ENCODE measurements at places on chromosomes 5 and 9. TPM values are rescaled to one million over a fixed set of nuclear protein-coding genes. Genes with fewer than 3 reads are reported as not detected.

DNA sequence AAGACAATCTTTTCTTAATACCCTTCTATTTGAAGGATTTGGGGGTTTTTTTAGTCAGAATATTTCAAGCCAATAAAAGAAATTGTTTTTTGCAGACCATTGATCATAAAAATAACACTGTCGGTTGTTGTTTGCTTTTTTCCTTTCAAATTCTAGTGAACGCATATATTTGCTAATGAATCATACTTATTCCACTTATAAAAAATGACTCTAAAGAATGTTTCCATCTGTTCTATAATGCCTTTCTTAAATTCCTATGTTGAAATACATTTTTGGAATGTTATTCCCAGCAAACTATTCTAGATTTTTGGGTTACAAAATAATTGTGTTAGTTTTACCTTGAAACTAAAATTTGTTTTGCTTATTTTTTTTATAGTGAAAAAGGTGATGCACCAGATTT, 32.2 kb downstream of the CWC27 start:
- H3K27me3 ChIP-seq, result no peaks in the 10 kb centered on the region
- H3K27ac ChIP-seq, result no peak overlapping the region
- H3K36me3 ChIP-seq, result peaks cover 10% of the 10 kb centered on the region

DNA sequence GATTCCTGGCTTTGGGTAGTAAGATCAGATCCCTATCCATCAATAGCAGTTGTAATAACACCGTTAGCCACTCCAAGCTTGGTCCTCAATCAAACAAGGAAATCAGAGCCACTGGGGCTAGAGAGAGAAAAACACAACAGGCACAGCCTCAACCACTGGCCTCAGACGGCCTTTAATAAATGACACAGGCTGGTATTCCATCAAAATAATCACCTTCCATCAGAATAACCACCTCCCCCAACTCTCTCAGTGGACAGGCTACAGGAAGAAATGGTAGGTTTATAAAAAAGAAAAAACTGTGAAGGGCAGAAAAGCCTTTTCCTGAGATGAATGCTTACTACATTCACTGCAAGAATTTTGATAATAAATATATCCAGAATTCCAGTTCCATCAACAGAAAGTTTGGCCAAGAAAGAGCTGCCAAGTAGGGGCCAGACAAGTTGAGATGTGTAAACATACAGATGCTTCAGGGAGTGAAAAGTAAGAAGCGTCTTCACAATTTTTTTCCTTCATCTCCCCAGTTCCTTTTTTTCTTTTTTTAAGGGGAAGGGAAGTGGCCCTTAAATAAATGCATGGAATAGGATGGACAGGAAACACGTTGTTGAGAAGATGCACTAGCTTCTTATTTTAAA, 5.5 kb downstream of the FOXD1 start:
- H3K4me1 ChIP-seq, result peaks cover 14% of the 10 kb centered on the region
- H3K36me3 ChIP-seq, result no peaks in the 10 kb centered on the region
- H3K27me3 ChIP-seq, result peaks cover 61% of the 10 kb centered on the region
- no peak for DNase-seq
- no peak overlapping the region for H3K27ac ChIP-seq
- no peak overlapping the region for H3K4me3 ChIP-seq

Gene ST6GALNAC6
- 97.5 TPM for total RNA-seq

GRCh38 chr5:128541385-128541784, 3.3 kb upstream of the FBN2 start:
- DNase-seq, result no peak
- peaks cover 26% of the 10 kb centered on the region for H3K27me3 ChIP-seq
- no peak overlapping the region for H3K4me3 ChIP-seq
- H3K27ac ChIP-seq, result no peak overlapping the region
- H3K4me1 ChIP-seq, result no peaks in the 10 kb centered on the region
- no peaks in the 10 kb centered on the region for H3K36me3 ChIP-seq

- no peak overlapping the region for H3K27ac ChIP-seq
- DNase-seq, result peak; percentile 33
- no peak overlapping the region for H3K4me3 ChIP-seq
Observed at GRCh38 chr9:133715866-133716563, 22.1 kb downstream of the SARDH start.

Gene FBP1
- total RNA-seq, result 3.6 TPM

GRCh38 chr9:34691936-34692315, 850 bp upstream of the CCL19 start:
- H3K36me3 ChIP-seq, result no peaks in the 10 kb centered on the region
- no peak overlapping the region for H3K27ac ChIP-seq
- H3K4me1 ChIP-seq, result no peaks in the 10 kb centered on the region
- no peaks in the 10 kb centered on the region for H3K27me3 ChIP-seq

Gene GARIN3
- total RNA-seq, result not detected

Data from CD4-positive, alpha-beta T cell (primary cell).